Body of pancreas (tissue), 4 donors: ENCODE measurements at places on chromosomes 11 and 22. TPM values are rescaled to one million over a fixed set of nuclear protein-coding genes. Genes with fewer than 3 reads are reported as not detected.

Gene KLHL35
- total RNA-seq, result 4.6 TPM

Gene ZNF214
- 4.3 TPM for total RNA-seq

Gene THAP12
- total RNA-seq, result 42.5 TPM

Gene GTSE1
- not detected for total RNA-seq

Gene MMP1
- total RNA-seq, result 34.8 TPM

Gene WBP2NL
- total RNA-seq, result 5.2 TPM

Gene NCF4
- total RNA-seq, result 5.9 TPM

Gene TUBA8
- total RNA-seq, result 8.6 TPM

Gene POU2AF2
- not detected for total RNA-seq

Gene GAB4
- not detected for total RNA-seq

Gene OR10D3
- total RNA-seq, result not detected

Gene MICAL2
- total RNA-seq, result 16.6 TPM

Gene C1QTNF5
- total RNA-seq, result 54.1 TPM

Gene SYNGR1
- 35.0 TPM for total RNA-seq

Gene RAB38
- not detected for total RNA-seq

Gene FAM181B
- 1.0 TPM for total RNA-seq

Gene BTBD18
- not detected for total RNA-seq

Gene C1QTNF6
- 2.0 TPM for total RNA-seq

Gene RCOR2
- 0.26 TPM for total RNA-seq

Gene ARHGAP42
- 3.6 TPM for total RNA-seq

Gene CHST1
- total RNA-seq, result 1.3 TPM

Gene HBD
- total RNA-seq, result not detected

Gene CNTF
- 0.66 TPM for total RNA-seq
